ENCODE measurements at places on chromosomes 1 and 21. TPM values are rescaled to one million over a fixed set of nuclear protein-coding genes. Genes with fewer than 3 reads are reported as not detected.

GRCh38 chr1:66351913-66352312 is 182.0 kb upstream of the SGIP1 start:
- no peak for DNase-seq

DNA sequence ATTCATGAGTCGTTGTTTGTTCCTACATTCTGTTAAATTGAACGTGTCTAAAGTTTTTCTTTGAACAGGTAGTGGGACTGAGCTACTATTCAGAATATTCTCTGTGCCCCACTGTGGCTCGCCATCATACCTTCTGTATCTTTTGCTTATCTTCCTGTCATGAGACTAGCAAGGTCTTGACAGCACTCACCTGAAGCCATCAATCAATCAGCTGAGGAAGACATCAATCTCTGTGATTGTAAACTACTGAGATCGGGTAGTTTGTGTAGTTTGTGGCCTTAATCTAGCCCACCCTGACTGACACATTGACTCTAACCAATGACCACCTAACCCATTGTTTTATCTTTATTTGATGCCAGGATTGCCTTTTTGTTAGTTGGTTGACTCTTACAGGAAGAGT is 17.7 kb upstream of the RUNX1 start:
- no peak for DNase-seq

DNA sequence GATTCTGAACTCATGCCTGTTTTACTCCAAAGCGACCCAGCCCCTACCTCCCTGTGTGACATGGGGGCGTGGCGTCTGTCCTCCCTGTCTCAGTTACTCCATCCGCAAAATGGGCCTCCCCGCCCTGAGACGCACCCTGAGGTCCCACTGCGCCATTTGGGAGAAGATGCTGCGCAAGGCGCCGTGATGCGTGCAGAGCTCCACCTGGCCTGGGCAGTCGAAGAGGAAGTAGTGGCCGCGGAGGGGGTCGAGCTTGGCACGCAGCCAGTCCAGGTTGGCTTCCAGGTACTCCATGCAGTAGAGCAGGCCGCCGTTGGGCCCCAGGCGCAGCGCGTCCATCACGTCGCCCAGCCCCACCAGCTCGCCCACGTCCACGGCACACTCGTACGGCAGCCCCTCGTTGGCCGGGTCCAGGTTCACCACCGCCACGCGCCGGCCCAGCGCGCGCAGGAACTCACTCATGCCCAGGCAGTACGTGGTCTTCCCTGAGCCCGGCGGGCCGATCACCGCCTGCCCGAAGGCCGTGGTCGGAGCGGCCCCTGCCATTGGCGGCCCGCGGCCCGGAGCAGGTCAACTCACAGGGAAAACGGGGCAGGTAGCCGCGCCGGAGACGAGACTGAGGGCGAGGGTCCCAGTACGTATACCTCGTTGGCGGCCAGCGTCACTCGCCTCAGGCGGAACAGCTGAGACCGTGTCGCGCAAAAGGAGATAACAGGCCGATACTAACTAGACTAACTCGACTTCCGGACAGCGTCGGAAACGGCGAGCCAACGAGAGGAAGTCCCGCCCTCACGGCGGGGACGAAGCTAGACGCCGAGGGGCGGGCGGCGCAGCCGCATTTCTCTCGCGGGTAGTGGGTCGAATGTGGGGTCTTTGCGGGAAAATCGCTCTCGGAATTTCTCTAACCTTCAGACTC is at the start of gene GPN2:
GPN2 (minus strand) TSS at position 733 of the 916 bp plus-strand sequence; CDS start at position 546, 187 bp downstream.
- peak; percentile 90 for DNase-seq

- DNase-seq = no peak
Measured at GRCh38 chr1:111886741-111887140, 102.7 kb downstream of the KCND3 start.

DNA sequence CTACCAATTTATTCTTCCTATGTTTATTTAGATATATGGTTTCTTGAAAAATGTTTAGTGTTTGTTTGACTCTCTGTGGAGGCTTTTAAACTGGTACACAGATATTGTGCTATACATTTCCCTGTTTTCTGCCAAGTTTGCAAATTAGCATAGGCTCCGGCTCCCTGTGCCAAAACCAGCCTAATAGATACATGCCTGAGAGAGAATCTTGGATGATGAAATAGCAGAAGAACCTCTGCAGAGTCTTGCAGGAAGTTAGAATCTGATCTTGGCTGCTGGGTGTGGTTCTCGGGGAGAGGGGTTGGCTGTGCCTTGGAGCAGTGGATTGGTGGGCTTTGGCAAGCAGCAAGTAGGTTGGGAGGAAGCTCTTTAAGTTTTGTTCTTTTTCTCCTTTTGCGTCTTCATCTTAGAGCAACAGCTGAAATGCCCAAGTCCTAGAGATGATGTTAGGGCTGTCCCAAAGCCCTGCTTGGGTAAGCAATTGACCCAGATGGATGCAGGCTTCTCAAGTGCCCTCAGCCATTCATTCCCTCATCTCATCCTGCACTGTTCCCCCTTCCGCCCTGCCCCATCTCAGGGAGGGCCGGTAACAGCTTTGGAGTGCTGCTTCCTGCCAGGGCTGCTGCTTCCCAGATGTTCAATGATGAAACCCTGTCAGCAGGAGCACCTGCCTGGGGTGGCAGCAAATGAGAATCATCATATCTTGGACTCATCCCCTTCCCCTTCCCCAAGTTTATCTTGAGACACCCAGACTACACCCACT is 9.3 kb downstream of the PLA2G2A start:
- no peak for DNase-seq

DNA sequence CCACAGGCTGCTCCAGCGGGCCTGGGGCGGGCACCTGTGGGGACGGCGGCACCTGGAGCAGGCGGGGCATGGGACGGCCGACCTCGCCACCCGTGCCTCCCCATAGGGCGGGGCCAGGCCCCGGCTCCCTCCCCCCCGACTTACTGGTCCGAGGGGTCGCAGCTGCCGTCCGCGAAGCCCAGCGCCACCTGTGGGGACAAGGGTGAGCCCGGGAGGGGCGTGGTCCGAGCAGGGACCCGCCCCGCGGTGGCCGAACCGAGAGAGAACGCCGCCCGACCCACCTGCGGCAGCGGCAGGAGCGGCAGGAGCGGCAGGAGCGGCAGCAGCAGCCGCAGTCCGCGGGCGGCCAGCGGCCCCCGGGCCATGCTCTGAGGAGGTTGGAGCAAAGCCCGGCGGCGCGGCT is at the start of gene TMEM52:
TMEM52 (minus strand) TSS at position 379 of the 403 bp plus-strand sequence; CDS start at position 365, 14 bp downstream.
- no peak for DNase-seq

DNA sequence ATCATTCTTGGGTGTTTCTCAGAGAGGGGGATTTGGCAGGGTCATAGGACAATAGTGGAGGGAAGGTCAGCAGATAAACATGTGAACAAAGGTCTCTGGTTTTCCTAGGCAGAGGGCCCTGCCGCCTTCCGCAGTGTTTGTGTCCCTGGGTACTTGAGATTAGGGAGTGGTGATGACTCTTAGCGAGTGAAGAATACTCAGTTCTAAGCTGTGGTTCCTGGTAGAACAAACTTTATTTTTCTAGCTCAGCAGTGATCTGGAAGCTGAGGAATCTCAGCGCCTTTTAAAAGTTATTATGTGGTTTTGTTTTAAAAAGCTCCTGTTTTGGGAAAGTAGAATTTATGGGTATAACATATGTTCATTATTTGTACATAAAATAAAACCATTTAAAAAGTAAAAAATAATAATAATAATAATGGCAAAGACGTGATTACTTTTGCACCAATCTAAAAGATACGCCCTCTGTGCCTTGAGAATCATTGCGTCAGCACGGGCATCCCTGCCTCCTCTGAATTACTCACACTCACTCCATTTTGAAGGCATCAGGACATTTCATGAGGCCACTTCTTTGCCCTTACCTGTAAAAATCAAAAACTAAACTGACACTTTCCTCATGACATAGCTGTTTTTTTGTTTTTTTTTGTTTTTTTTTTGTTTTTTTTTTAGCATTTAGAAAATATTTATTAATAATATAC is 29.7 kb upstream of the TNFRSF1B start:
- DNase-seq = no peak

- DNase-seq = no peak
Measured at GRCh38 chr1:199948587-199949280, 78.8 kb upstream of the NR5A2 start.

DNA sequence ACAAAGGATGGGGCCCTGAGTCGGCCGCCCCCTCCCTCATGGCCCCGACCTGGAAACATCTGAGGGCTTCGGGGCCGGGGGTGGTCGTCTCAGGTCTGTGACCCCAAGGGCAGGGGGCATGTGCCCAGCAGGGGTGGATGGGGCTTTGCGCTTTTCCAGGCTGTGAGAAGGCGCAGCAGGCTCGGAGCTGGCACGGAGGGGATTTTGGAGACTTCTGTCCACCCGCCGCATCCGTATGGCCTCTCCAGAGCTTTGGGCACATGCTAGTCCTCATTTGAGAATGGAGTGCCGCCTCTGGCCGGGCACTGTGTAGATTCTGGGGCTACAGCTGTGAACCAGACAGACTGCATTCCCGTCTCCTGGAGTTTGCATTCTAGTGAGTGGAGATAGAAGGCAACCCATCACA is 66.1 kb upstream of the WNT4 start:
- DNase-seq = no peak

GRCh38 chr1:89839516-89839915 is 18.7 kb downstream of the LRRC8D start:
- DNase-seq = no peak

DNA sequence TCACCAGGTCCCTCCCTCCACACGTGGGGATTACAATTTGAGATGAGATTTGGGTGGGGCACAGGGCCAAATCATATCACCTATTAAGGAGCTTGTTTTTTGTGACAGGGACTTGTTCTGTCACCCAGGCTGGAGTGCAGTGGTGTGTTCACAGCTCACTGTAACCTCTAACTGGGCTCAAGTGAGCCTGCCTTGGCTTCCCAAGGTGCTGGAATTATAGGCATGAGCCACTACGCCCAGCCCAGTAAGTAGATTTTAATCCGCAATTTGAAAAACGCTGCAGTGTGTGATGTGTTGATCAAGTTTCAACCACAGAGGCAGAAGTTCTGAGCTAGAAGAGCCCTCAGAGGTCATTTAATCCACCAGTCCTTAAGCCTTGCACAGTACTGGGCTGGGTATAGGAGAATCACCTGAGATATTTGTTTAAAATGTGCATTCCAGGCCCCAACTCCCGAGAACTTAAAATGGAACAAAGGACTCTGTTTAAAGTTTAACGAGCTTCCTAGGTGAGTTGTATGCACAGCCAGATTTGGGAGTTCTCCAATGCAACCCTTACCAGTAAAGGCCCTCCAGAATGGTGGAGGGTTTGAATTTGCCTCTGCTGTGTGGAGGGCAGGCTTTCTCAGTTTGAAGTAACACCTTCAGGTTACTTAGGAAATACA is 13.4 kb downstream of the RPL11 start:
- DNase-seq = no peak

DNA sequence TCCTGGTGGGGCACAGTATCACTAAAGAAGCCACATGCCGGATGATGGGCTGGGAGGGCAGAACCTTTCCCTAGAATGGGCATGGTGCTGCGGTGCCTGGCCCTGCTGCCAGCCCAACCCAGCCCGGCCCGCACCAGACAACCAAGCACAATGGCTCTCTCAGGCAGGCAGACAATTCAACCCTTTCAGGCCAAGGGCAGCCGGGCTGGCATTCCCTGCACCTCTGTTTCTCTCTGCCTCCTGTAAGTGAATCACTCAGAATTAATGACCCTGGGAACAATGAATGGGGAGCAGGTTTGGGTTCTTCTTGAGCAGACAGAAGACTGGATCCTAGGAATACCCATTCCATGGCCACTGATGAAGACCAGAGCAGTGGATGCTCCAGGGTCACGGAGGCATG is 41.0 kb upstream of the IFFO2 start:
- no peak for DNase-seq

GRCh38 chr1:174786760-174787159 is 213.0 kb upstream of the CACYBP start:
- no peak for DNase-seq

- DNase-seq = no peak
Measured at GRCh38 chr1:154906621-154907081, 29.9 kb downstream of the PMVK start.

DNA sequence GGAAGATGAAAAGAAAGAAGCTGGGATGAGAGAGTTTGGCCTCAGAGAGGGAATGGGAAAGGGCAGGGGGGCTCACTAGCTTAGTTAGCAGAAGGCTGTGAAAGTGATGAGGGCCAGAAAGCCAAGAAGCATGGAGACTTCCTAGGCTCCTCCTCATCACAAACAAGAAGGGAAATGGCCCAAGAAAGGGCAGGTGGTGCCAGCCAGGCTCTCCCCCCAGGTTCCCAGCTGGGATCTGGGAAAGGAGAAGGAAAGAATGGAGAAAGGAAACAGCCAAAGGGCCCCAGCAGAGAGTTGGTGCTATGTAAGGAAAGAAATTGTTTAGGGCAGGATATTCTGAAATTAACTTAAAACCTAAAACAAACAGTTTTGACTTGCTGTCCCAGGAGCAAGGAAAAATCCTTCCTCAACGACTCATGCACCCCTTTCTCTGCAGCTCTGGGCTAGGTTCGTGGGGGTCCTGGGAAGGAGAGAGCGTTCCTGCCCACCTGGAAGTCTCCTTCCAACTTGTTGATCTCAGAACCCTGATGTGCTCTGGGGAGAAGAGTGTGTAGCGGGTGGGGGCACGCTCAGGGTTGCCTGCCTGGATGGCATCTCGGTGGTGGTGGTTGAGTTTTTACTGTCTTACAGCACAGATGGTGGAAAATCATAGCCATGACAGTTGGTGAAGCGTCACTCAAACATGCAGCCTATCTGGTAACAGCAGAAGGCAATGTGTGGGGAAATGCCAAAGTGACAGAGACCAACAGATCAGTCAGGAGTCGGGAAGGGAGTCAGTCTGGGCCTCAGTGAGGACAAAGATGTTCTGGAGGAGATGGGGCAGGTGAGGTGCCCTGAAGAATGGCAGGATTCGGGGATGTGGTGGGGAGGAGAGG is 147.3 kb downstream of the CLIC6 start:
- DNase-seq = no peak

- DNase-seq = no peak
Measured at GRCh38 chr21:34091032-34091431, 17.7 kb downstream of the MRPS6 start.

GRCh38 chr1:234231061-234231892 is 142.0 kb upstream of the COA6 start:
- DNase-seq = no peak

FMO3 gene
- polyA plus RNA-seq = 0.92 TPM

MYOG gene
- polyA plus RNA-seq = 1.2 TPM

CELA3A gene
- polyA plus RNA-seq = not detected

RNU1-3 gene
- polyA plus RNA-seq = 18.9 TPM

All from testis (tissue), 5 donors.